Right lung (tissue), 10 donors: ENCODE measurements at places on chromosomes 7 and 10. TPM values are rescaled to one million over a fixed set of nuclear protein-coding genes. Genes with fewer than 3 reads are reported as not detected.

Gene TSPAN12
- 45.9 TPM for polyA plus RNA-seq

Gene HMX3
- not detected for polyA plus RNA-seq

GRCh38 chr7:94183289-94183749, 179.2 kb upstream of the BET1 start:
- DNase-seq, result peak; percentile 49

- DNase-seq, result no peak
Measured at GRCh38 chr10:92573091-92573797, 649 bp downstream of the IDE start.

DNA sequence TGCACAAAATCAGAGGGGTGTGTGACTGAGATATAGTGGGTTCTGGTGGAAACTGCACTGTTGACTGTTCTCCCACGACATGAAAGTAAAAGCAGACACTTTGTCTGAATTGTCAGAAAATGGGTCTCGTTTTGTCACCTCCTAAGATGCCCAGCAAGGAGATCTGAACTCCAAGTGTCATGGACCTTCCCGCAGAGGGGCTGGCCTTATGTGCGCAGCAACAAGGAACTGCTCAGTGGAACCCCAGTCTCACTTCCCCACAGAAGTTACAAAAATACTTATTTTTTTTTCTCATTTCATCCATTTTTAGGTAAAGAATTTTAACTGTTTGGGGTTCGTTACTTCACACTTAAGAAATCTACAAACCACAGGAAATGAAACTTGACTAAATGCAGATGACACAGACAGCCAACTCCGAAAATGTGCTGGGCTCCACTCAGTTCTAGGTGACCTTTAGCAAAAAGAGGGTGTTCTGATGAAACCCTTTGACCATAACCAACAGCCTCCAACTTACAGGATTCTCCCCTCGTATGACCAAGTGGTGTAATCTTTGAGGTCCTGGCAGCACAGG, 115.0 kb downstream of the FAM107B start:
- DNase-seq, result no peak

Gene CHST3
- 10.1 TPM for polyA plus RNA-seq

Gene MARVELD1
- 50.9 TPM for polyA plus RNA-seq
